ENCODE measurements at places on chromosomes 11 and 22.

DNA sequence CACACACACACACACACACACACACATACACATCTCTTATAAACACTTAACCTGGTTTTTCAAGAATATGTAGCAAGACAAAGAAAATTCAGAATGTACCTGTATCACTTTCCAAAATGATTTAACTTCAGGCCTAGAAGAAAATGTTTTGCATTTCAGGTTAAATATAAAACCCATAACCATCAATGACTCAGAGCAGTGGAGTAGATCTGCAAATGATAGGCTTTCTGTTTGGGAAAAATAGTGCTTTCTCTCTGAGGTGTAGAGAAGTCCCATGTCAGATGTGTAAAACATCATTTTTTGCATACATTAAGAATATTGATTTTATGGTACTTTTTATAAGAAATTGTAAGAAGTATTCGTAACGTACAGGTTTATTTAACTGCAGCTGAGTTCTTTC, 116.9 kb downstream of the STK33 start:
- no peak for DNase-seq

- DNase-seq, result no peak
Measured at GRCh38 chr11:76314741-76315090, 66.2 kb downstream of the THAP12 start.

DNA sequence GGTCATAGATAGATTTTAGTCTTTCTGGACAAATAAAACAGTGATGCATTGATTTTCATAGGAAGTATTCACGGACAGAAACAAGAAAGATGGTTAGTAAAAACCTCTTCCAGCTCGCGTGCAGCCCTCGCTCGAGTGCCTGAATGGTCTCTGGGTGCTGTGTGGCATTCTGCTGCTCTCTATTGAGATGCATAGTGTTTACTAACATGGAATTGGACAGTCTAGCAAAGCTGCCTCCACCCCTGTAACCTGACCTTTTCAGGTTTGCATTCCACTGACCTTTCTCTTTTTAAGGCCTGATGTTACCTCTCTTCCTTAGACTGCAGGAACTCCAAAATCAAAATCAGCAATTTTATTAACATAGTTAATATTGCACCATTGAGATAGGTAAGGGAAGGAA, 643.4 kb downstream of the JRKL start:
- no peak for DNase-seq

GRCh38 chr11:120273432-120273831, 33.5 kb downstream of the POU2F3 start:
- no peak for DNase-seq

DNA sequence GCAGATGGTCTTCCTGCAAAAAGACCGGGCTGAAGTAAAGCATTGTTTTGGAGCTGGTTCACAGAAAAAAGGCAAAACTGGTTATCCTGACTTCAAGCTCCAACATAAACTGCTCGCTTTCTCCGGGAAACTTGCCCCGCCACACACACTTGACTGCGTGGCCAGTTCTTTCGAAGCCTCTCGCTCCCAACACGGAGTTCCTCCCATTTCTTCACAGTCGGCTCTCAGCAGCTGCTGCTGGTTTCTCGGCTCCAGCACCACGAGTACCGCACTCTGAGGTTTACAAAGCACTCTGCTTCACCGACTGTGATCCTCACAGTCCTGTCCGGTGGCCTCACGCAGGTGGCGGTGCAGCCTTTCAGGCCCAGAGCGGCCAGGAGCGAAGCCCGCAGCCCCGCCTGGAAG, 264 bp downstream of the CHEK1 start:
- no peak for DNase-seq

DNA sequence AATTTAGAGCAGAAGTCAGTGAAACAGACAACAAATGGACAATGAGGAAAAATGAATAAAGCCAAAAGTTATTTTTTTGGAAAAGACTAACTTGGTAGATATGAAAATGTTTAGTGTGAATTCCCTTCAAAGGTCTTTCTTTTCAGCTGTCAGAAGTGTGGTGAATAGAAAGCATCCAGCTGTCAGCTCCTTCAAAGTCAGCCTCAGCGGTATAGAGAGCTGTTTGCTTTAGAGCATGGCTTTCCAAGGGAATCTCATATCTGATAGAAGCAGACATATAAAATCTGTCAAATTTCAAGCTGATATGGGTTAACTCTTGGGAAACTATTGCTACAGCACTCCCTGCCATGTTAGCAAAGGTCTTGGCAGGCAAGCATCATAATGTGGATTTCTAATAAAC, 309.3 kb downstream of the CASP12 start:
- no peak for DNase-seq

- no peak for DNase-seq
Measured at GRCh38 chr11:14275076-14275475, 83.9 kb downstream of the RRAS2 start.

DNA sequence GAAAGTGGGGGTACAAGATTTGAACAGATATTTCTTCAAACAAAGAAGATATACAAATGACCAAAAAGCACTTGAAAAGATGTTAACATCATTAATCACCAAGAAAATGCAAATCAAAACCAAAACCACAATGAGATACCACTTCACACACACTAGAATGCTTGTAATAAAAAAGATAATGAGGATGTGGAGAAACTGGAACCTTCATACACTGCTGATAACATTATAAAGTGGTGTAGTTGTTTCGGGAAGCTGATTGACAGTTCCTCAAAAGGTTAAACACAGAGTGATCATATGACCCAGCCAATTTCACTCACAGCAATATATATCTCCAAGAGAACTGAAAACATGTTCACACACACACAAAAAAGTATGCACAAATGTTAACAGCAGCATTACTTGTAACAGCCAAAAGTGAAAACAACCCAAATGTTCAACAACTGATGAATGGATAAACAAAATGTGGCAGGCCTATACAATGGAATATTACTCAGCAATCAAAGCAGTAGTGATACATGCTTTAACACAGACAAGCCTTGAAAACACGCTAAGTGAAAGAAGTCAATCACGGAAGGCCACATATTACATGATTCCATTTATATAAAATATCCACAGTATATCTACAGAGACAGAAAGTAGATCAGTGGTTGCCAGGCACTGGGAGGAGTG, 15.1 kb downstream of the PITPNB start:
- DNase-seq, result no peak

DNA sequence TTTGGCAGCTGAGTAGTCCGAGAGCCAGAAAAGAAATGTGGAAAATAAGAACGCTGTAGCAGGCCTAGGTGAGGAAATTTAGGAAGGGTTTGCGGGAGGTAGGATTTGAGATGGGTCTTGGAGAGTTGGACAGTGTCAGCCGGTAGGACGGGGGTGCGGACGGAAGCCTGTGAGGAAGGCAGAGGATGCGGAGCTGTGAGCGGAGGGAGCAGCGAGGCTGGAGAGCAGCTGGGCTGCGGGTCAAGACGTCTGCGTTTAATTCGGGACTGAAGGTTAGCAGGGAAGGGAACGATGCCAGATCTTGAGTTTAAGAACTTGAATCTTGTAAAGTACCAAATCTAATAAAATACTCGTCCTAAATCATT, 669 bp upstream of the TIGD3 start:
- no peak for DNase-seq

DNA sequence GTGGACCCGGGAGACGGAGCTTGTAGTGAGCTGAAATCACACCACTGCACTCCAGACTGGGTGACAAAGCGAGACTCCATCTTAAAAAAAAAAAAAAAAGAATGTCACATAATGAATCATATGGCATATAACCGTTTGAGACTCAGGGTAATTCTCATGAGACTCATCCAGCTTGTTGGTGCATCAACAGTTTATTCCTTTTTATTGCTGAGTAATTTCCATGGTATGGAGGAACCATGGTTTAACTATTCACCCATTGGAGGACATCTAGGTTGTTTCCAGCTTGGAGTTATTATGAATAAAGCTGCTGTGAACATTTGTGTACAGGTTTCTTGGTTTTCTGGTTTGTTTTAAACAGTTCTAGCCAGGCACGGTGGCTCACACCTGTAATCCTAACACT, 25.3 kb downstream of the PPARA start:
- no peak for DNase-seq

DNA sequence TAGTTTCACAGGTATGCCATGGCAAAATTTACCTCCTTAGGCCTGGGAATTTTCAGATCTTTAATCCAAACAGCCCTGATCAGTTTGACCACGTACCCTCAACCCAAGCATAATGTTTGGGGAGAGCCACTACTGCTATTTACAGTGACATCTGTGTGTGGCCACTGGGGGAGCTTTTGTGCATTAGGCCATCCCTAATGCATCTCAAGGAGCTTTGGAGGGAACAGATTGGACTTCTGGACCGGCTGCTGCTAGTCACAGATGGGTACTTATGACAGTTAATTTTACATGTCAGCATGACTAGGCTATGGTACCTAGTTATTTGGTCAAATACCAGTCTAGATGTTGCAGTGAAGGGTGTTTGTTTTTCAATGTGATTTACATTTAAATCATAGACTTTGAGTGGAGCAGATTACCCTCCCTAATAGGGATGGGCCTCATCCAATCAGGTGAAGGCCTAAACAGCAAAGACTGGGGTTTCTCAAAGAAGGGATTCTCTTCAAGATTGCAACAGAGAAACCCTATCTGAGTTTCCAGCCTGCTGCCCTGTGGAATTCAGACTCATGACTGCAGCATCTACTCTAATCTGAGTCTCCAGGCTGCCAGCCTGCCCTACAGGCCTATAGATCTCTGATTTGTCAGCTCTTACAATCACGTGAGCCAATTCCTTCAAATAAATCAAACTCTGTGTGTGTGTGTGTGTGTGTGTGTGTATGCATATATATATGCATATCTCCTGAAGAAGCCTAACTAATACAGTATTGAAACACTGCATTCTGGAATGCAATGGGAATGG, 38.0 kb upstream of the GALNT18 start:
- no peak for DNase-seq

GRCh38 chr22:42969348-42969975, 45.5 kb downstream of the PACSIN2 start:
- DNase-seq, result no peak

DNA sequence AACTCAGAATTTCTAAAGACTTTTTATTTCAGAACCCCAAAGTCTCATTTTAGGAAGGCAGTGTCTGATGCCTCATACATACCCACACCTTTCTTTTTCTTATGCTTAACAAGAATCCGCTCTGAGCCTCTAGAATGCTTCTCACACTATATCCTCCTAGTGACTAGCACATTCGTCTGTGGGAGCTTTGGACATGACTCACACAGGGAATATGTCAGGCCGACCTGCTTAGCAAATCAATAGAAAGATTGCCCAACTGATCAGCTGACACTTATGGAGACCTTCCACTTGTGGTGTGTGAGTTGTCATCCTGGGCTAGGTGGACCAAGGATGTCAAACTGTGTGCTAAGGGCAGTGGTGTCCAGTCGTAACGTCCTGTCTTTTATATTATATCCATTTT, 129.9 kb upstream of the TTC12 start:
- DNase-seq, result no peak

DNA sequence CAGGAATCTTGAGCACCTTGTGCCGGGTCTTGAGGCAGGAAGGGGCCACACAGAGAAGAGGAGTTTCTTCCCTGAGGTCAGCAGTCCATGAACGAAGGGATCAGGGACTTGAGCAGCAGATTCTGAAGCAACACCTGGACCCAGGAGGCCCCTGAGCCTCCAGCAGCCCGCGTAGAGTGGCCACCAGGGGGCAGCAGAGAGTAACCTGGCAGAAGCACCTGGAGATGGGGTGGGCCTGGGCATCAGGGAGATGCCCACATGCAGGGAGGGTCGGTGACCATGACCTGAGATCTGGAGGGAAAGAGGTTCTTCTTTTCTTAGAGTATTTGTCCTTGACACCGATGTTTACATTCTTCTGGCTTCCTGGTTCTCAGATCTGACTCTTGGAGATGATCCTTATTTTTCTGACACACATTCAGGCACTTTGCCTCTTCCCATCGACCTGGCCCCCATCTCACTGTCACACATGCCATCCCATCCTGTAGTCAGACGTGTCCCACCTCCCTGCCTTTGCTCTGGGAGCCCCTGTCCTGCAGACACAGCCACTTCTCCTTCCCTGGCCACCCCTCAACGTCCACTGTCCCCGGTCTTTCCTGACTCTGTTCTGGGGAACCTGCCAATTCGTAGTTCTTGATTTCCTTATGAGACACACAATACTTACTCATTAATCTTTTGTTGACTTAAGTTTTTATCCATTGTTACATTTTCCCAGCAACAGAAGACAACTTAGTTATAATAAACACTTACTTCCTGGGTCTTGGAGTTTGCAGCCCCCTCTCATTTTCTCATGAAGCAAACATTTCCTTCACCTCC, 66.5 kb downstream of the GGTLC2 start:
- peak; percentile 6 for DNase-seq

DNA sequence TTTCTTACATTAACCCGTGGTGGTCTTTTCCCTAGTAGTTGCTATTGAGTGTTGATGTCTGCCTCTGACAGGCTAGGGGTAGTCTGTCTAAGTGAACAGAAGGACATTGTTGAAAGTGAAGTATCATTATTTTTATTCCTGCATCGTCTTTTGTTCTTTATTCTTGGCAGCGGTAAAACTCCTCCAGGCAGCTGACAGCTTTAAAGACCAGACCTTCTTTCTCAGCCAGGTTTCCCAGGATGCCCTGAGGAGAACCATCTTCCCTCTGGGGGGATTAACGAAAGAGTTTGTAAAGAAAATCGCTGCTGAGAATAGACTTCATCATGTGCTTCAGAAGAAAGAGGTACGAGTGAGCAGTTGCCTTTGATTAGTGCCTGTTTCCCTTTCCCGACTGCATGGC, 14.6 kb downstream of the TRMU start:
- DNase-seq, result no peak

- DNase-seq, result no peak
Measured at GRCh38 chr11:80028998-80029397, 588.2 kb upstream of the TENM4 start.

- DNase-seq, result no peak
Measured at GRCh38 chr22:50186761-50187523, 1.2 kb downstream of the TRABD start.

- DNase-seq, result peak; percentile 75
Measured at GRCh38 chr11:9831122-9831521, 167.2 kb downstream of the SWAP70 start.

DNA sequence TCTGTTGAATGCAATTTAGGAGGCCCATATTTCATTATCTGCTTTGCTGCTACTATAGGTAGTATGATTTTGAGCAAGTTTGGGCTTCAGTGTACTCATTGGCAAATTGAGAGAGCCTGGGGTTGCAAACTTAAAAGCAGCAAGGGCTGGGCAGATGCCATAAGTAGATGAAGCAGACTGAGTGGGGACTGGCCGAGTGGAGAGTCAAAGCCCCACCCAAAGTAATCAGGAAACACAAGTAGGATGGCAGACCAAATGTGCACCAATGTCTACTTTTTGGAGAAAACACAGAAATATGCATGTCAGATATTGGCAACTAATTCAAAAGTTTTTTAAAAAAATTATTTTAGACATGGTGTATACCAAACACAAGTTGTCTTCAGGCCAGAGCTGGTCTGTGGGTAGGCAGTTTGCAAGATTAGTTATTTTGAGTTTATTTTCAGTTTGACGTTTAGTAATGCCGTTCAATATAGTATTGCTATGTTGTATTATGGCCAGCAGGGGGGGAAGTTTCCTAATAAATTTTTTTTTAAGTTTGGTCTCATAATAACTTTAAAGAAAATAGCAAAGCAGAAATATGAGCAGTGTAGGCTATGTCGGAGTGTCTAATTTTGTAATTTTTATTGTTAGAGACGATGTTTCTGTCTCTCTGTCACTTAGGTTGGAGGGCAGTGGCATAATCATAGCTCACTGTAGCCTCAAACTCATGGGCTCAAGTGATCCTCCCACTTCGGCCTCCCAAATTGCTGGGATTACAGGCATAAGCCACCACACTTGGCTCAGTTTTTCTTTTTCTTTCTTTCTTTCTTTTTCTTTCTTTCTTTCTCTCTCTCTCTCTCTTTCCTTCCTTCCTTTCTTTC, 105.1 kb downstream of the HIPK3 start:
- peak; percentile 13 for DNase-seq

Data from NCI-H2081 (cell line).